ENCODE measurements at places on chromosomes 3 and 15. TPM values are rescaled to one million over a fixed set of nuclear protein-coding genes. Genes with fewer than 3 reads are reported as not detected.

GRCh38 chr3:78077178-78077577 lies 1037.3 kb downstream of the ROBO2 start:
- DNase-seq = no peak

GRCh38 chr3:124879337-124879680 lies 7.9 kb downstream of the ITGB5 start:
- DNase-seq = no peak

SEMA7A gene
- 0.29 TPM for total RNA-seq

DNA sequence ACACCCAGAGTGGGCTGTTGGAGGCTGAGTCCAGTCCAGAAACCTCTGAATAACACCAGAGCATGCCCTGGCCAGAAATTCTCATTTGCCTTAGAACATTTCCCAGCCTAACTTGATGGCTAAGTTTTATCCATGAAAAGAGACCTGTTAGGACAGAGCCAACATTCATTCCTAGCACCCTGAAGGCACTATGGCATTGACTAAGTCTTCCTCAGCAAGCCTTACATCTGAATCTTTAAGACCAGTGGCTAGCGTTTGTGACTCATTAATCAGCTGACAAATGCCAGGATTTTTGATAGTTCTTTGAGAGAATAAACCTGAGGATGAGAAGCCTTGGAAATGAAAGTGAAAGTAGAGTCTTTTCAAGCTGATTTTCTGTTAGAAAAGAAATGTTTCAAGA lies 1087.1 kb upstream of the ALCAM start:
- DNase-seq = no peak

GPR27 gene
- 5.0 TPM for total RNA-seq

- no peak for DNase-seq
These were observed 81.7 kb upstream of the TJP1 start for GRCh38 chr15:29903785-29904464.

GRCh38 chr3:69763458-69763857 lies 24.2 kb downstream of the MITF start:
- no peak for DNase-seq

ITIH4 gene
- 5.3 TPM for total RNA-seq

DNA sequence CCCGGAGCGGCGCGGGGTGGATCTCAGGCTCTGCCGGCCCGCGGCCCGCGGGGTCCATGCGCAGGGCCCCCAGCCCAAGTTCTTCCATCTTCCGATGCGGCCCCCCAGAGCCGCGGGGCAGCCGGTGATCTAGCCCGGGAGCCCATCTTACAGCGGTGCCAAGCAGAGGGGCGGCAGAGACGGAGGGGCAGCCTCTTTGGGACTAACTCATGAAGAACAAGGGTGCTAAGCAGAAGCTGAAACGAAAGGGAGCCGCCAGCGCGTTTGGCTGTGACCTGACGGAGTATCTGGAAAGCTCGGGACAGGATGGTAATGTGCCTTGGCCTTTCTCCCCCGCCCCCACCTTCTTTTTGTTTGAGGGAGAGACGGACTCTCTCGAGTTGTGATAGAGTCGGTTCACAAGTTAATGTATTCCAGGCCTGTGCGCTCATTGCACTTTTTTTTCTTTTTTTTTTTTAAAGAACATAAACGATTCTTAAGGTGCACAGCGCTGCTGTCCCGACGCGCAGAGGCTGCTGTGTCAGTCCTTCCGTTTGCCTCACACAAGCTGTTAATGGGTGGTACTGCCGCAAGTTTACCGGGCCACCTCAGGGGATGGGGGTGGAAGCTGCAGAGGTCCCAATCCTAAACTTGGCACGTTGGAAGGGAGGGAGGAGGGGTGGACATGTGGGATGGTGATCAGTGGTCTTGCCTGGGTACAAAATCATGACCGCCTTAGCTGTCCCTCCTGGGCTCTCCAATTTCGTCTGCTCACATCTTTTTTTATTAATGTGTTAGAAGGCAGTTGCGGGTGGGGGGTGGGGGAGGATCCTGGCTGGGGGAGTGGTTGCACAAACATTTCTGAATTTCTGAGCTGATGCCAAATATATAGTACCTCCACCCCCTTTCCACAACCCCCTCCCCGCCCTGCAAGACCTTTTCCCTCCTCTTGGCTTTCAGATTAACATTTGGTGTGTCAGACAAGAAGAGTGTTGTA lies 801 bp downstream of the ARHGAP31 start:
- peak; percentile 44 for DNase-seq

- DNase-seq = no peak
These were observed 137.7 kb upstream of the ZPLD1 start for GRCh38 chr3:102297072-102297658.

DNA sequence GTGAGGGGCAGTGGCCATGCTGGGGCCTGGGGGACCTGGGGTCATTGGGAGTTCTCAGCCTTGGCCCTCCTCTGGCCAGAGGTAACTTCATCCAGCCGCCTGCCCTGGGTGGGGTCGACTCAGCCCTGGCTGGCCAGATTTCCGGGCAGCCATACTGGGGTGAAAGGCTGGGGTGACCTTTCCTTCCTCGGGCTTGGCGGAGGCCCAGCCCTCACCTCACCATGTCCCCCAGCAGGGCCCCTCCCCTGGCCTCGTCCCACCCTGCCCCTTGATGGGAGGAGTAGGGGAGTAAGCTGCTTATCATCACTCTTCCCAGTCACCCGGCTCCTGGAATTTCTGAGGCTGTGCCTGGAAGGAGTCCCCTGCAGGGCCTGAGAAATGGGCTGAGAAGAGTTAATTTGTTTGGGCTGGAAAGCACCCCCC lies 5.4 kb downstream of the SEMA3F start:
- peak; percentile 64 for DNase-seq

DNA sequence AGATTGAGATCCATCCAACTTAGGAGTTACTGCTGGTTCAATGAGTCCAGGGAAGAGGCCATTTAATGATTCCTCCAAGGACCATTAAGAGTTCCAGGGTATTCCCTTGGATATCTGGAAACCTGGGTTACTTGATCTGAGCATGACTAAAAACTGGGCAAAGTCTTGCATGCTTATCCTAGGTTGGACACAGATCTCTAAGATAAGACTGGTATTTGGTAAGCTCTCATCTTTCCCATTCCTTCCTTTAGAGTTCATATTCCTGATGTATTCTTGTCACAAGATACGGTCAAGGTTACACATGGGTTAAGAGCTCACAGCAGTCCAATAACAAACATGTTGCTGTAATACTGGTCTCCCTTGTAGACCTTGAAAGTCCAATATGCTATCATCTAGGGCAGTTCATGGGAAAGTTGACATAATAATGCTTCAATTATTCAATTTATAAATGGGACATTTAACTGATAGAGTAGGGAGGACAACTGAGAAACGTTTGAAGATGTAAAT lies 301.7 kb downstream of the TIGIT start:
- DNase-seq = no peak

DNA sequence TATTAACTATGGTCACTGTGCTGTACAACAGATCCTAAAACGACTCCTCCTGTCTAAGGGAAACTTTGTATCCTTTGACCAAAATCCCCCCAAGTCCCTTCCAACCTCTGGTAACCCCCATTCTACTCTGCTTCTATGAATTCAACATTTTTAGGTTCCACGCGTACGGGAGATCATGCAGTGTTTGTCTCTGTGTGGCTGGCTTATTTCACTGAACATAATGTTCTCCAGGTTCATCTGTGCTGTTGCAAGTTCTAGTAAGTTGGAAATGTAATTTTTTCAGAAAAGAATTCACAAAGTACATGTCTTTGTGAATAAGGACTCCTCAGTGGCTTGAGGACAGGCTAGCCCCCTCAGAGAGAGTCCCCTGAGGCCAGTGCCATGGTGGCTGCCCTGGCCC lies 66.1 kb downstream of the ATP10A start:
- no peak for DNase-seq

DNA sequence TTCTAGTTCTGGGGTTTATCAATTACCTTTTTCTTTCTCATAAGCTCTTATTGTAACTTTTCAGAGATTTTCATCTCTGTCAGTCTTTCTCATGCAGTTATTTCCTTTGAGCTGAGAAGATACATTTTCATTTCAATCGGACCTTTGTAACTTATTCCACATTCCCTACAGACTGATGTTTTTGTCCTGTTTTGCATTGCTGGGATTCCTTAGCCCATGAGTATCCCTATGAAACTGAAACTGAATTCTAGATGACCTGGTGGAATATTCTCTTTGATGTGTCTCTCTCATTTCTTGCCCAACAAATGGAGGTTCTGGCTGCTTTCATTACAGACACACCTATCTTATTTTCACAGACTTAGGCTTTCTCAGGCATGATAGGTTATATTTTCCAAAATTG lies 10.5 kb upstream of the EPHA6 start:
- no peak for DNase-seq

- DNase-seq = no peak
These were observed 13.6 kb downstream of the VPS39 start for GRCh38 chr15:42194513-42194912.

DNA sequence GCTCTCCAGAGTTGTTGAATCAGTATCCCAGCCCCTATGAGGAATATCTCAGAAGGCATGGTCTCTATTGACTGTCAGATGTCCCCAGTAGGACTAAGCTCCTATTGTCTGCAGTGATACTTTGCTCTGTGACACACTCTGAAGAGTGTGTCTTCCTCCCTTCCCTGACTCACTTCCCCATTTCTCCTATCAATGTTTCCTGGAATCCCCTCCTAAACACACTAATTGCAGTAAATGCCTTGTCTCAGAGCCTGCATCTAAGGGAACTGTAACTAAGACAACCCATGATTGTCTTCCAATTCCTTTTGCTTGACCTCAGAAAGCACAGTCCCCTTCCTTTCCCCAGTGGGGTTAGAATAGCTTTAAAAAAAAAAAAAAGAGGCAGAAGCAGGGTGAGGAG lies 397.3 kb upstream of the PROK2 start:
- no peak for DNase-seq

- DNase-seq = no peak
These were observed 29.4 kb upstream of the SLCO2A1 start for GRCh38 chr3:134059035-134059601.

DNA sequence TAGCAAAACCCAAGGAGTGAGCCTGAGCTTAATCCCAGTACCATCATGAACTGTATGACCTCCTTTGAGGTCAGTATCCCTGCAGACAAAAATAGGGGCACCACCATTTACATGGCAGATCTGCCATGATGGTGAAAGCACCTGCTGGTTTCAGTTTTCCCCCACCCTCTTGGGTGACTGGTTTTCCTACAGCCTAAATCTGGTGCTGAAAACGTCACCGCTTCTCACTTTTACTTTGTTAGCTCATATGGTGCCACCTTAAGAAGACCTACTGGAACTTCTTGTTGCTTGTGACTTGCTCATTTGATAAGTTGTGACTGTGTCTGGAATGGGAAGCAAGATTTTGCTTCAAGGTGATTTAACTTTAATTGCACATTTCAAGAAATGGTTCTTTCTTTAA lies 5.1 kb downstream of the PPP1R2 start:
- no peak for DNase-seq

DNA sequence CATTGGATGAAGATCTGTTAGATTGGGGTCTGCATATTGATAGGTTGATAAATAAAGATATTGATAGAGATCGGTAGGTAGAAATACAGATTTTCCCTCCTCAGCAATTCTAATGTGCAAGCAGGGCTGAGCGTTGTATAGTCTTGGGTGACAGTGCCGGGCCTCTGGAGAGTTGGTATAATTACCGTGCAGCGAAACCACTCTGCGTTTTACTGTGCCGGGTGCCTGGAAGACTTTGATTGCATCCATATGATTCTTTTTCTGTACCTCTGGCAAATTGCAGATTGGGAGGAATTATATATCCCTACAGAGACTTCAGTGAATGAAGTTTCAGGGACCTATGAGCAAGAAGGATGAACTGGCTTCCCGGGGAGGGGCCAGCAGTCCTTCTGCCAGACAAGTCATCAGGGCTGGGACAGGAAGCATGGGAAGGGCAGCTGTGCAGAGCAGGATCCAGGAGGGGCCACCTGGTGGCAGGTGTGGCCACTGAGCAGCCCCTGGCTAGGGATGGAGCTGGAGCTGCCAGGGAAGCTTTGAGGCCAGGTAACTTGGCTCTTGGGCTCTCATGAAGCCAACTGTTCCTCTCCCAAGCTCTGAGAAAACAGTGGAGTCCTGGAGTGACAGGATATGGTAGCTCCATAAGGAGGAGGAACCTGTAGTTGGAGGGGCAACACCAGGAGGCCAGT lies 132.5 kb downstream of the APBA2 start:
- DNase-seq = no peak

ROBO2 gene
- total RNA-seq = 51.3 TPM

ARPIN gene
- total RNA-seq = 12.0 TPM

GRCh38 chr3:11120091-11120805 lies 34.0 kb upstream of the HRH1 start:
- DNase-seq = no peak

CDHR4 gene
- not detected for total RNA-seq

NAA80 gene
- 4.7 TPM for total RNA-seq

DNA sequence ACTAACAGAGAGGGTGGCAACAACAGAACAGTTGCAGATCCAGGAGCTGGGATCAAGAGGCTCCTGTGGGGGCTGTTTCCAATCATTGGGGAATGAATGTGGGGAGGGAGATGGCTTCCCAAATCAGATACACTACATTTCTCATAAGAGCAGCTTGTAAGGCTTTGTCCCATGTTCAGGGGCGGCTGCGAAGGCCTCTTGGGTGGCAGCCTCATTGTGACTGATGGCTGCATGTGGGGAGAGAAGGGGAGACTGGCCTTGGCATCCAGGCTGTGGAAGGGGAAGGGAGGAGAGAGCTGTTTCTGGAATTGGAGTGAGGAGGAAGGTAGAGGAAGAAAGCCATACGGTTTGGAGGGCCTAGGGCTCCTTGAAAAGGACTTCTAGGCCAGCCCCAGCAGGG lies 326.6 kb upstream of the RGMA start:
- no peak for DNase-seq

TMOD2 gene
- 20.9 TPM for total RNA-seq

DNA sequence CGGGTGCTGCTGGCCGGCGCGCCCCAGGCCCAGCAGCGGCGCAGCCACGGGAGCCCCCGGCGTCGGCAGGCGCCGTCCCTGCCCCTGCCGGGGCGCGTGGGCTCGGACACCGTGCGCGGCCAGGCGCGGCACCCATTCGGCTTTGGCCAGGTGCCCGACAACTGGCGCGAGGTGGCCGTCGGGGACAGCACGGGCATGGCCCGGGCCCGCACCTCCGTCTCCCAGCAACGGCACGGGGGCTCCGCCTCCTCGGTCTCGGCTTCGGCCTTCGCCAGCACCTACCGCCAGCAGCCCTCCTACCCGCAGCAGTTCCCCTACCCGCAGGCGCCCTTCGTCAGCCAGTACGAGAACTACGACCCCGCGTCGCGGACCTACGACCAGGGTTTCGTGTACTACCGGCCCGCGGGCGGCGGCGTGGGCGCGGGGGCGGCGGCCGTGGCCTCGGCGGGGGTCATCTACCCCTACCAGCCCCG lies 777 bp downstream of the LOXL1 start:
- DNase-seq = peak; percentile 59

GRCh38 chr3:138452436-138452835 lies 18.0 kb downstream of the ESYT3 start:
- no peak for DNase-seq

GRCh38 chr3:189834462-189834861 lies 203.3 kb downstream of the TP63 start:
- DNase-seq = no peak

UBA7 gene
- total RNA-seq = 21.3 TPM

- DNase-seq = no peak
These were observed 246.6 kb upstream of the PROK2 start for GRCh38 chr3:72031581-72031980.

ULK3 gene
- 47.9 TPM for total RNA-seq

PLD1 gene
- 94.8 TPM for total RNA-seq

DCBLD2 gene
- total RNA-seq = 60.1 TPM

All from uterus (tissue), 4 donors.